ENCODE measurements at places on chromosomes 1 and 21.
A peak's percentile ranks its signal among the peaks of the same experiment; 100 is the strongest.

- no peak for DNase-seq
Measured at GRCh38 chr1:17539118-17539476, 401 bp upstream of the ARHGEF10L start.

DNA sequence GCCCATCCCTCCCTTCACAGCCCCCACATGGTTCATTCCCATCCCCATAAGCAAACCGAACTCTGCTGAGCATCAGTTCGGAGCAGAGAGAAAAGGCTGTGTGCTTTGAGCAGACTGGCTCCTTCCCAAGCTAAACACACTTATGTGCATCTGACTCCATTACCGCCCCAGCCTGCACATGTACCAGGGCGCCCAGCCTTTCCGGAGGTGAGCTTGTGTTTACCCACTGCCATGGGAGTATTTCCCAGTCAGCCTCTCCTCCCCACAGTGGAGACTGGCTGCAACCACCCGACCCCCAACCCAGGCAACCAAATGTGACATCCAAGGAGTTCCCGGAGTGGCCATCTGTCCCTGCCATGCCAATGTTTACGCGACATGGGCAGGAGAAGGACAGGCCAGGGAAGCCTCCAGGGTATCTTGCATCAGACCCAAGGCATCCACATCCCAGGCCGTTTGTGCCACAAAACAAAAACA is 9.4 kb downstream of the TIAM1 start:
- no peak for DNase-seq

GRCh38 chr21:45288441-45288841 is 746 bp upstream of the POFUT2 start:
- DNase-seq: peak; percentile 15

- DNase-seq: peak; percentile 80
Measured at GRCh38 chr1:11645670-11646265, 8.5 kb downstream of the FBXO2 start.

DNA sequence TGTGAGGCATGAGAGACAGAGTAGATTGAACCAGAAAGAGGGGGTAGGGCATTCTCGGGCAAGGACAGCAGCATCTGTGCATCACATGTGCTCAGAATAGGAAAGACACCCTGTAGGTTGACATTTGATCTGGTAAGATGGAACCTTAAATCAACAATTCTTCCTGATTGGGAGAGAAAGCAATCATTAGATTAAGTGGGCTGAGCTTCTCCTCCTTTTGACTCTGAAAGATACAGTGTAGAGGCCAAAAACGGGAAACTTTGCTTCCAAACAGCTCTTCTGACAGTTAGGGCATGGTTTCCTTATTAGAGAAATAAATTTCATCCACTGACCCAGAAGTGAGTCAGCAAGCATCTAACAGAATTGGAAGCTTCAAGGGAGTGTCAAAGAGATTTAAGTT is 9.7 kb downstream of the KIF14 start:
- DNase-seq: no peak

GRCh38 chr1:164310166-164310565 is 248.8 kb upstream of the PBX1 start:
- no peak for DNase-seq

DNA sequence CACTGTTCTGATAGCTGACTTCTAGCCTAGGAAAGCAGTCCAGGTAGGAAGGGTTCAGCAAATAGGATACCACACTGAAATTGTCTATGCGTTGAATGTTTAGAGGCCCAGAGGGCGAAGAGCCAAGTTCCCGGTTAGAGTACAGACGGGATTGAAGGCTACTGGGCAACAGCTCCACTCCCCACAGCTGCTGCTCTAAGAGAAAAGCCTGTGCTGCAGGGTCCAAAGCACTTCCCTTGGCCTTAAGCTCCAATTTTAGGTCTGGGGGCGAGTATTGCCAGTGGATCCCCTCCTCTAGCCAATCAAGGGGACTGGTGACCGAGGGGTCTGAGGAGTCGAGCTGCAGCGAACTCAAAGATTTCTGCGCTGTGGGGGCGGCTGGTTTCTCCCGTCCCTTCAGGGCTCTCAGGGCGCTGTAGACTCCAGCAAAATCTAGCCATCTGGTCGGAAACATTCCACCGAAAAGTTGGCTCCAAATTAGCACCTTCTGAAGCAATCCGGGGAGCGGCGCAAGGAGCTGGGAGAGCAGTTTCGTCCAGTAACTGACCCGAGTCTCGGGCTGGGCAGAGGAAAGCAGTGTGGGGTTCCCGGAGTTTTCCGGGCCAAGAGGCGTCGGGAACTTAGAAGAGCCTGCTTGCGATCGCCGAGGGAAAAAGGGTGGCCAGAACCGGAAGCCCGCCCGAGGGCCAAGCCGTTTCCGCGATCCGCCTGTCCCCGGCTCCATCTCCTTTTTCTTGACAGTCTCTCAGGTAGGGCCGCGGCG is 748 bp downstream of the PPP1R15B start:
- DNase-seq: peak; percentile 42

- no peak for DNase-seq
Measured at GRCh38 chr1:24664507-24665033, 21.5 kb downstream of the SRRM1 start.

GRCh38 chr1:154481053-154481452 is 21.0 kb upstream of the TDRD10 start:
- DNase-seq: no peak

GRCh38 chr21:34935452-34935851 is 113.7 kb downstream of the RUNX1 start:
- no peak for DNase-seq

- peak; percentile 25 for DNase-seq
Measured at GRCh38 chr1:86429835-86430234, 5.9 kb downstream of the CLCA2 start.

DNA sequence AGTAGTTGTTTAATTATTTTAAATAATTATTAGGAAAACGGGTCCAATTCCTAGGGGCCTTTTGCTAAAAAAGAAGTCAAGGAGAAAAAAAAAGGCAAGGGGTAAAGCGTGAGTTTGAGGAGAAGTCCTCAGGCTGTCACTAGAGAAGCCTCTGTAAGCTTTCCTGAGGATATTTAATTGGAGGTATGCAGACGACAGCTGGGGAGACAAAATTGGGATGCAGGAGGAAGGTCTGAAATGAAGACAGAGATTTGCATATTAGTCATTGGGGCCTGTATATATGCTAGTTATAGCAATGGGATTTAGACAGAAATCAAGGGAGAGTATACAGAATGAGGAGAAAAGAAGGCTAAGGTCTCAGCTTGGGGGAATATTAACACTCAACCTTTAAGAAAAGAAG is 8.6 kb downstream of the ATP6V1G3 start:
- DNase-seq: no peak

GRCh38 chr21:45620201-45620923 is 23.2 kb upstream of the PCBP3 start:
- DNase-seq: no peak

GRCh38 chr1:61561666-61562065 is 163.3 kb downstream of the TM2D1 start:
- DNase-seq: no peak

DNA sequence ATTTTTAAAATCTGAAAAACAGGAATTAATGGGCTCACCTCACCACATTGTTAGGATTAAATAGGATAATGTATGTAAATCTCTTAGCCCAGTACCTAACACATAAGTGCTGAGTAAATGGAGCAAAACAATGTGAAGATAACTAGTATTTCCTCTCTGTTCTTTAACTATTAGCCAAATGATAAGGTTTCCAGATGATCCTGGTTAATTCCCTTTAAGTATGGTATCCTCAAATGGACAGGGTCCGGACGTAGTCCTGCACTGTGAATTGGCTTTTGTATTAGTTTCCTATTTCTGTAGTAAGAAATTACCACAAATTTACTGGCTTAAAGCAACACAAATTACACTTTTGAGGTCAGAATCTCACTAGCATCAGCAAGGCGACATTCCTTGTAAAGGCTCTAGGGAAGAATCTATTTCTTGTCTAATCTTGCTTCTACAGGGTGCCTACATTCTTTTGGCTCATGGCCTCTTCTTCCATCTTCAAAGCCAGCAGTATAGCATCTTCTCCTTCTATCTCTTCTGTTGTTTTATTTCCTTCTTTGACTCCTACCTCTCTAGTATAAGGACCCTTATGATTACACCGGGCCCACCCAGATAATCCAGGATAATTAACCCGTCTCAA is 17.1 kb downstream of the SCAF4 start:
- no peak for DNase-seq

DNA sequence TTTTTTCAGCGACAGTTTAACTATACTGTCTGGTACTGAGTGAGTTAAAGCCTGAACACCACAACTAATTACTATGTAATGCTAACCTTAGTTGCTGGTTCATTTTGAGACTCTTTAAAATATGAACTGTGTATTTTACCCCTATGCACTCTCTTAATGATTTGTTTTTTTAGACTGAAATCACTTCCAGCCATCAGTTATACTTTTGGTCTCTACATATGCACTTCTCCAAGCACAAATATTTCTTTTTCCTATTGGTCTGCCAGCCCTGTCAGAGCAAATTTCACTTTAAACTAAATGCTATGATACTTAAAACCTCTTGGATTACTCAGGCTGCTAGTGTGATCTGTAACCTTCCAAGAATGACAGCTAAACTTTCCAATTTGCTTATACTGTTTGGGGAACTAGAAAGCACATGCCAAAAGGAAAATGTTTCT is 38.1 kb upstream of the SCYL3 start:
- no peak for DNase-seq

- no peak for DNase-seq
Measured at GRCh38 chr1:108107658-108108057, 92.5 kb downstream of the SLC25A24 start.

- no peak for DNase-seq
Measured at GRCh38 chr1:208524925-208525324, 280.7 kb upstream of the PLXNA2 start.

- no peak for DNase-seq
Measured at GRCh38 chr1:10823000-10823401, 26.6 kb upstream of the CASZ1 start.

DNA sequence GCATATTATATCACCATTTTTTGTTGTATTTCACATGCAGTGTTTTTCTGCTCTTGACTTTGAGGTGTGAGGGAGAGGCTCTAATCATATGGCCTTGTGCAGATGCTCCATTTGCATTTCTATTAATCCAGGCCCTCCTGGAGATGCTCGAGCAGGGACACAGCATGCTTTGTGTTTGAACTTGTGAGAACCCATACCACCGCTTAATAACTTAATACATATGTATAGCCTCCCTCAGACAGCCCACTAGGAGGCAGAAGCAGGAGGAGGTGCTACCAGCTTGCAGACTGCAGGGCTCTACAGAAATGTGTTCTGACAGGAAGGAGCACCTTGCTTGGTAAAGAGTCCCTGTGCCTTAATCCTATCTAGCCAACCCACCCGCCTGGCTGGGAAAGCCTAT is 155.2 kb downstream of the BARHL2 start:
- DNase-seq: no peak

DNA sequence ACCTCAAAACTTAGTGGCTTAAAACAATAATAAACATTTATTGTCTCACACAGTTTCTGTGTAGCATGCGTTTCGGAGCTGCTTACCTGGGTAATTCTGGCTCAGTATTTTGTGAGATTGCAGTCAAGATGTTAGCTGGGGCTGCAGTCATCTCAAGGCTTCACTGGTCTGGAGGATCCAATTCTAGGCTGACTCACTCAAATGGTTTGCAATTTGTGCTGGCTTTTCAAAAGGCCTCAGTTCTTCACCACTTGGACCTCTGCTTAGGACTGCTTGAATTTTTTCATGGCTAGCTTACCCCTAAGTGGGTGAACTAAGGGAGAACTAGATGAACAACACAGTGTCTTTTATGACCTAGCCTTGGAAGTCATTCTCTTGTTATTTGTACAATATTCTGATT is 21.0 kb downstream of the XPR1 start:
- DNase-seq: no peak

GRCh38 chr1:106249810-106250209 is 806.7 kb upstream of the PRMT6 start:
- DNase-seq: no peak

- DNase-seq: no peak
Measured at GRCh38 chr1:8345621-8346415, 27.9 kb downstream of the SLC45A1 start.

DNA sequence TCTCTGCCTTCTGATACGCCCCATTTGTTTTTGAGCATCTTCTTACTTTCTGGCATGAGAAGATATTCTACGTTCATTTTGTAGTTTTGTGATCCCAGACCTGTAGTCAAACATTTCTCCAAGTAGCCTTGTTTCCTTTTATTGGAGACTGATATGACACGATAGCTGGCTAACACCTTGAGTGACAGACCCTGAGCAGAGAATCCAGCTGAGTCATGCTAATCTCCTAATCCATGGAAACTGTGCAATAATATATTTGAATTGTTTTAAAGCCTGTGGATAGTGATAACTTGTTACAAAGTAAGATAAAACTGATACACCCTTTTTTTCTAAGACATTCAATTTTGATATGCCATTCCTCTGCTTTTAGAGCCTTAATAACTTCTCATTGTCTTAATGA is 1.2 kb upstream of the IFI44L start:
- DNase-seq: no peak

GRCh38 chr1:97903626-97904025 is 17.2 kb downstream of the DPYD start:
- no peak for DNase-seq

GRCh38 chr1:18126616-18127015 is 19.0 kb downstream of the IGSF21 start:
- no peak for DNase-seq

- no peak for DNase-seq
Measured at GRCh38 chr1:77757066-77757584, 2.5 kb downstream of the USP33 start.

GRCh38 chr1:59100708-59101374 is 196.1 kb upstream of the FGGY start:
- DNase-seq: no peak

GRCh38 chr1:95723346-95723745 is 489.3 kb downstream of the RWDD3 start:
- DNase-seq: no peak

DNA sequence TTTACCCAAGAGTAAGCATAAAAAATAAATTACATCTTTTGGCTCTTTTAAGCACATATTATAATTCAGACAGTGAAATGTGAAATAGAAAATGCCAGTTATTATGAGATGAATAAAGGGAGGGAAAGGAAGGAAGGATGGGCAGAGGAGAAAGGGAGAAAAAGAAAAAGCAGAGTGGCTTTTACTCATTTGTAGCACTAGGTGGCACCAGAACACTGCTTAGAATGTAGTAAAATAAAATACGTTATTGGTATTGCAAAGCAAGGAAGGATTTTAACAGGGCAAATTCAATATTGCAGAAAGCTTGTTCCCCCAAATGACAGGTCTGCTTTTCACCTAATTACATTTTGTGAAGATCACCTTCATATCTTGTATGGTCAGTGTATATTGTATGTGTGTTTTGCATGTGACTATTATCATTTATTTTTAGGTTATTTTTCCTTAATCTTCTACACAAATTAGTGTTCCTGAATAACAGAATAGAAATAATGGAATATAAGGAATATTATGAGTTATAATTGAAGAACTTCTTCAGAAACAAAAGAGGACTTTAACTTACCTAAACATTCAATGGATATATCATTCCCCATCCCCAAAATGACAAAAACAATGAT is 9.1 kb upstream of the PCNX2 start:
- DNase-seq: no peak

DNA sequence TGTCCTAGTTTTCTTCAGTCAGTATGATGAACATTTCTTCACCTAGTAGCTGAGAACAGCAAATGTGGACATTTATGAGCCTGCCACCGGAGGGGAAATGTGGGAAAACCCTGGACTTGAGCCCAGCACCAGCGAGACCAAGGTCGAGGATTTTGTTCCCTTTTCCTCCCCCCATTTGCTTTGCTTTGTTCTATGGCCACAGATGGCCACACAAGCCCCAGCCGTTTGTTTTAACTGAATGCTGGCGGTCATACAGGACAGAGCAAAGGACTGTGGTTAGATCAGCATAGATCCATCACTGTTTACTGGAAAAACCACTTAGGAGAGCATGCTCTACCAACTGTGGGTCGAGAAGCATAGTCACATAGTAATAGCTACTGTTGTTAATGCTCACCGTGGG is 20.9 kb downstream of the SH2D2A start:
- peak; percentile 29 for DNase-seq
